ENCODE measurements at places on chromosomes 2 and 18. TPM values are rescaled to one million over a fixed set of nuclear protein-coding genes. Genes with fewer than 3 reads are reported as not detected.

PLEKHA3 gene
- 22.0 TPM for polyA plus RNA-seq

- DNase-seq, result no peak
These were observed 47.1 kb downstream of the CENPO start for GRCh38 chr2:24840164-24840869.

DNA sequence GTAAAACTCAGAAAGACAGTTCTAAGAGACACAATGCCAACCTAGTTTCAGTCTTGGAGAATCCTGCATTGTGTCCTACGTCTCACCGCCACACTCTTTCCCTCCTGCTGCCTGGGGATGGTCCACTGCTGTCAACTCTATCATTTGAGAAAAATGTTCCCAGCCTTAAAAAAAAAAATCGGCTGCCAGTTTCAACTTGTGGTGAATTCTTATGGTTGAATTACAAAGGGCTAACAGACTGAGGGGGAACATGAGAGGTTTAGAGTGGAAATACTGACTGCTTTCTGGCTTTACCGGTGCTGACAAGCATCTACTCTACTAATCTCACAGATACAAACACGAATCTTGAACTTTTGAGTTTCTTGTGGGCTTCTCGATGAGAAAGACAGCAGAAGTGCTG is 74.0 kb downstream of the NAB1 start:
- DNase-seq, result no peak

DNA sequence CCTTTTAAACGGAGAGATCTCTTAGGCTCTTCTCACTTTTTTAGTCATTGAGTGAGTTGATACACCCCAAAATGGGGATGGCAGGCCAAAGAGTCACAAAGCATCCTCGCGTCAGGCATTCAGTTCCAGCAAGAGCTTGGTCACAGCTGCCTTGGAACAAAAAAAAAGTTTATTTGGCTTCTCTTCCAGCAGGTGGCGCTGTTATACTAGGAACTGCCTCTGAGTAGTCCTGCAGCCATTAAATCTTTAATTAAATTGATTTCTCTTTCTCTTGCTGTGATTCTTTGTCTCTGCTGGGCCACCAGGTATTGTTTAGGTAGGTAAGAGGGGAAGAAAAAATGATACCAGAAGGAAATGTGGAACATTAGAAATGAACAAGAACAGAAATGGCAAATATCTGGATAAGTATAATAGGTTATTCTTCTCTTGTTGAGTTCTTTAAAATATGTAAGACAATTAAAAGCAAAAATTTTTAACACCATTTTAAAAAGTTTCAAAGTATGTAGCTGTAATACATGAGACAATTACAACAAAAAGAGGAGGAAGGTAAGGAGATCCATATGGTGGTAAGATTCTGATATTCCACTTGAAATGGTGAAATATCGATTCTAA is 175.1 kb downstream of the GALNT1 start:
- peak; percentile 39 for DNase-seq

TTC27 gene
- polyA plus RNA-seq, result 12.5 TPM

LYG2 gene
- polyA plus RNA-seq, result 0.33 TPM

AMER3 gene
- polyA plus RNA-seq, result 11.0 TPM

FSIP2 gene
- 1.2 TPM for polyA plus RNA-seq

SCYGR6 gene
- not detected for polyA plus RNA-seq

SLC9A2 gene
- 1.2 TPM for polyA plus RNA-seq

DNA sequence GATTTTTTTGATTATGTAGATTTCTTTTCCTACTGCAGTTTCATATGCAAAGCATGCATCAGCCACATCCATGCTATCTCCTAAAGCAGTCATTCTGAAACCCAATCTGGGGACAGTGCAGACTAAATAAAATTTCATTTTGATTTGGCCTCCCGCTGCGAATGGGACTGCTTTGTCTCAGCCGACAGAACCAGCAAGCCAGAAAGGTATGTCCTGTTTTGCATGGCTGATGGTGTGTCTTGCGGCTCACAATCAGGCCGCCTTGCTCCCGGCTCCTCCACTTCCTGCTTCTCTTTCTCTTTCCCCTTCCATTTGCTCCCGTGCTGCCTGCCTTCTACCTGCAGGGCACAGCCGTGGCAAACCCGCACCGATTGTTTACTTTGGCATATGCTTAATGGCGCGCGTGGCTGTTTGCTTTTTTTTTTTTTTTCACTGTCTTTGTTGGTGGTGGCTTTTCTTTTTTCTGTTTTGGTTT is 419.6 kb upstream of the POU3F3 start:
- no peak for DNase-seq

DNA sequence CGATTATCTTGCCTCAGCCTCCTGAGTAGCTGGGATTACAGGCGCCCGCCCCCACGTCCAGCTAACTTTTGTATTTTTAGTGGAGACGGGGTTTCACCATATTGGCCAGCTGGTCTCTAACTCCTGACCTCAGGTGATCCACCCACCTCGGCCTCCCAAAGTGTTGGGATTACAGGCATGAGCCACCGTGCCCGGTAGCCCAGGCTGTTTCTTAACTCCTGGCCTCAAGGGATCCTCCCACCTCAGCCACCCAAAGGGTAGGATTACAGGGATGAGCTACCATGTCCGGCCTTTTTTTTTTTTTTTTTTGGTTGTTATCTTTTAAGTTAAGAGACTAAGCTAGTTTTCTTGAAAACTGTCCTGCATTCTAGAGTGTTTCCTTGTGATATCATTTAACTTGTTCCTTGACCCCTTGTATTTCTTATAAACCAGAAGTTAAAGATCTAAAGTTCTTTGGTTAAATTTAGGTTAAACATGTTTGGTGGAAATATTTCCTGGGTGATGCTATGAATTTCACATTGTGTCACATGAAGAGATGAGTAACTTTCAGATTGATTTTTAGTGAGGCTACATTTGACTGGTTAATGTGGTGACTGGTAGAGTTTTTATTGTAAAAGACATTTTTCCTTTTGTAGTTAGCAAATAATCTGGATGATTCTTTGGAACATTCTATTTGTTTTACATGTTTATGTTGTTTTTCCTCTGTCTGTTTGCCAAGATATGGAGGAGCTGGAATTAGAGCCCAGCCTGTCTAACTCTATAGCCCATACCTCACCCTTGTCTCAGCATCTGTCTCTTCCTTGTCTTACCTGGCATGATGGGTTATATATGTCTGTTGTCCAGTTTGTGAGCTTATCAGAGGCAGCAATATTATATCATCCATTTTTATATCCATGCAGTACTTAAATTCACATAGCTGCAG is 5.2 kb downstream of the NCAPH start:
- DNase-seq, result no peak

CTNNA2 gene
- 94.0 TPM for polyA plus RNA-seq

DNA sequence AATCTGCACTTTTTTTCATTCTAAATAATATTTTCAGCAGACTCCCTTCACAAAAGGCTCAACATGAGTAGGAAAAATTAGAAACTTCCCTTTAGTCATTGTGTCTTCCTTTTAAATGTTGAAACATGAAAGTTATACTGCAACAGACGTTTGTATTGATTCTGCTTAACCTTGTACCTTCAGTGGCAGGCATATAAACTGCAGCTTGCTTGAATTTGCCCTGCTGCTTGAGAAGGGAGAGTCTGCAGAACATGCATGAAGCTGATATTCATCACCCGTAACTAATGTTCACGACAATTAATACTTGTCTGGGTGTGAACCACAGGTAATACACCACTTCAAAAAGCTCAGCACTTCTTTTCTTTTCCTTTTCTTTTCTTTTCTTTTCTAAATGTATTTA is 294.7 kb upstream of the LRP1B start:
- DNase-seq, result no peak

GRCh38 chr2:200104015-200104414 is 148.6 kb downstream of the MAIP1 start:
- no peak for DNase-seq

GRCh38 chr2:190180313-190181122 is 118.0 kb upstream of the MSTN start:
- peak; percentile 9 for DNase-seq

ZNF519 gene
- polyA plus RNA-seq, result 12.7 TPM

DNA sequence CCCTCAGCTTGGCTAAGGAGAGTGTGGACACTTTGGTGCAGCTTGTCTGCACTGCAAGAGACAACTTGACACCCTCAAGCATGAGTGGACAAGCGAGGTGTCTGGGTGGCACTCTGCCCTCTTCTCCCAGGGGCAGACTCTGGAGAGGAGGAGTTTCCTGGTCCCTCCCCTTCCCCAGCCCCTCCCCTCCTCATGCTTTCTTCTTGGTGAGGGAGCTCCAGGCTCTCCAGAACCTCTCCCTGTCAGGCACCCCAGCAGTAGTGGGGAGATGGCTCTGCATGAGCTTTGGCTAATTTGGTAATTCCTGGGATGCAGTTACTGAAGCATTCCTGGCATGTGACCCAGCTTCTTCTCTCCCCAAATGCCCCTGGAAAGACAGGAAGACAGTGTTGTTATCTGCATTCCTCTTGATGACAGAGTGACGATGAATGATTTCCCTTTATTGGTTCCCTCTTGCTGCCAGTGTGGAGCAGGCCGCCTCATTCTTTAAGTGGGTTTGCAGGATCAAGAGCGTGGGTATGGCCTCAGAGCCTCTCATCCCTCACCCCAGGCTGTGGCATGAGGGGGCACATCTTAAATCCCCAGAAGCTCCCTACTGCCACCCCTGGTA is 89.2 kb downstream of the STPG4 start:
- no peak for DNase-seq

ARID5A gene
- polyA plus RNA-seq, result 11.2 TPM

PCARE gene
- polyA plus RNA-seq, result not detected

GRCh38 chr2:172256886-172257285 is 154.2 kb upstream of the DLX2 start:
- no peak for DNase-seq

COL6A3 gene
- polyA plus RNA-seq, result 41.3 TPM

PRSS56 gene
- 5.8 TPM for polyA plus RNA-seq

DNA sequence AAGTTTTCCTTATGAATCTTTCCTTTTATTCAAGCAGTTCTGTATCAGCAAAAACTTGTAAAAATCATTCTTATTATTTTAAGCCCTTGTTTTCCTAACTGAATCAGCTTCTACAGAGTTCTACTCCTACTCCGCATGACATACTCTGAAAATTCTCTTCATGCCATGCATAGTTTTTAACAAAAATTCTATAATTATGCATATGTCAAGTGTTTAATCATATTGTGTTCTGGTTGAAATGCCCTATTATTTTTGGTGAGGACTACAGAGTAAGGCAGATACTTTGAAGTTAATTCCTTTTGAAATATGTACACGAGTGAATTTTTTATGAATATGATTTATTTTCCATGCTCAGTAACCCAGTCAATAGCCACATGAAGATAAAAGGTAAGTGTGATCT is 28.8 kb downstream of the ANKRD30B start:
- no peak for DNase-seq

QPCT gene
- polyA plus RNA-seq, result 26.5 TPM

- DNase-seq, result no peak
These were observed 822.8 kb upstream of the CDH2 start for GRCh38 chr18:28999726-29000125.

GRCh38 chr2:53987336-53987921 is 16.6 kb upstream of the PSME4 start:
- DNase-seq, result peak; percentile 17

DNA sequence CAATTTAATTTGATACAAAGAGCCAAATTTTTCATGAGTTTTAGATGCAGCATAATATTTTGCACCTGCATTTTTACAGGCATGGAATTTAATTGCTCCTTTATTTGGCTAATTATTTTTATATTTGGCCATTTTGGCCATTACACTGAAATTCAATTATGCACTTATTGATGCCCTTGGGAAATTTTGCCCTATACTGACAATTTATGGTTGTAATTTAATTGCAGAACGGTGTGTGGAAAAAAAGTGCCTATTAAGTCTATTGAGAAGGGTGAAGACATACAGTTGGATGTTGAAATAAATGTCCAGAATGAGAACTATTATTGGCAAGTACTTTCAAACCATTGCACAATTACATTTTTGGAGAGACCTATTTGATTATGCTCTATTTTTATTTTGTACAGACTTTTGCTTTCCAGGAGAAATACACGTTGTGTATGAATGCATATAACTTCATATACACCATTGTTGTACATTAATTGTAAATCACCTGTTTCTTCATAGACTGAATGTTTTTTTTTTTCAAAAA is 1319.3 kb upstream of the CDH2 start:
- no peak for DNase-seq

GCA gene
- polyA plus RNA-seq, result 25.6 TPM

GRCh38 chr18:9135081-9135911 is 1.3 kb upstream of the ANKRD12 start:
- DNase-seq, result peak; percentile 9

GRCh38 chr2:62947403-62947802 is 103.2 kb upstream of the OTX1 start:
- no peak for DNase-seq

DNA sequence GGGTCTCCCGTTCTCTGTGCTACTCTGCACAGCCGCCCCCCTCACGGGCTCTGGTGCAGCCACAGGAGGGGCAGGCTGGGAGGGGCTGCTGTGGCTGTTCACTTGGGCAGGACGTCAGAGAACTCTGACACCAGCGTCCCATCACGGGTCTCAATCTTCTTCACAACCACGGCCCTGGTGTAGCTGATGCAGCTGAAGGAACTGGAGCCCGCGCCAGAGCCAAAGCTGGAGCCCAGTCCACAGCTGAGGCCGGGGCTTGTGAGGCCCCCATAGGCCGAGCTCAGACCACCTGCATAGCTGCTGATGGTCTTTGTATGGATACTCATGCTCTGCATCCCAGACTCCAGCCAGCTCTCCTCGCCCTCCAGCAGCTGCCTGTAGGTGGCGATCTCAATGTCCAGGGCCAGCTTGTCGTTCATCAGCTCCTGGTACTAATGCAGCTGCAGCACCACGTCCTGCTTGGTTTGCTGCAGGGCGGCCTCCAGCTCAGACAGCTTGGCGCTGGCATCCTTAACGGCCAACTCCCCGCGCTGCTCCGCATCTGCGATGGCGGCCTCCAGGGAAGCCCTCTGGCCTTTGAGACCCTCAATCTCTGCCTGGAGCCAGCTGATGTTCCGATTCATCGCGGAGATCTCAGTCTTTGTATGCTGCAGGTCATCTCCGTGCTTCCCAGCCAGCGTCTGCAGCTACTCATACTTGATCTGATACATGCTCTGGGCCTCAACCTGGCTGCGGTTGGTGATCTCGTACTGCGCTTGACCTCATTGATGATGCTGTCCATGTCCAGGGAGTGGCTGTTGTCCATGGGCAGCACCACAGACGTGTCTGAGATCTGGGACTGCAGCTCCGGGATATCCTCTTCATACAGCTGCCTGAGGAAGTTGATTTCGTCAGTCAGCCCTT is 7.4 kb upstream of the DUSP19 start:
- DNase-seq, result no peak

ITGB6 gene
- 0.19 TPM for polyA plus RNA-seq

FLACC1 gene
- polyA plus RNA-seq, result 4.3 TPM

DNA sequence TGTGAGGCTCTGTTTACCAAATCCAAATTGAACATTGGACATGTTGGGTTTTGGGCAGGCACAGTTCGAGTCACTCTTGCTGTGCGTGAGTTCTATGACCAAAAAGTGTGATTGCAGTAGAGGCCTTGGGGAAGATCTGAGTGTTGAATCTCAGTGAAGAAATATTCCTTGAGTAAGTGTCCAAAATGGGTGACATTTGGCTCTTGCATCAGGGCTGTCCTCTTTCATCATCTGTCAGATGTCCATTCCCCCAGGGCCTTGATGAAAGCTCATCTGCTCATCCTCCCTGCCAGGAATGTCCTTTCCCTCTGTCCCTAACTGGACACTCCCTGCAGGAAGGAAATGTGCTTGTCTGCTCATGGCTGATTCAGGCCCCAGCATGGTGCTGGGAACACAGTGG is 6.4 kb upstream of the SFTPB start:
- DNase-seq, result no peak

Measured in spinal cord (tissue), 10 donors.